ENCODE measurements at places on chromosomes 4 and X.
A peak's percentile ranks its signal among the peaks of the same experiment; 100 is the strongest.

DNA sequence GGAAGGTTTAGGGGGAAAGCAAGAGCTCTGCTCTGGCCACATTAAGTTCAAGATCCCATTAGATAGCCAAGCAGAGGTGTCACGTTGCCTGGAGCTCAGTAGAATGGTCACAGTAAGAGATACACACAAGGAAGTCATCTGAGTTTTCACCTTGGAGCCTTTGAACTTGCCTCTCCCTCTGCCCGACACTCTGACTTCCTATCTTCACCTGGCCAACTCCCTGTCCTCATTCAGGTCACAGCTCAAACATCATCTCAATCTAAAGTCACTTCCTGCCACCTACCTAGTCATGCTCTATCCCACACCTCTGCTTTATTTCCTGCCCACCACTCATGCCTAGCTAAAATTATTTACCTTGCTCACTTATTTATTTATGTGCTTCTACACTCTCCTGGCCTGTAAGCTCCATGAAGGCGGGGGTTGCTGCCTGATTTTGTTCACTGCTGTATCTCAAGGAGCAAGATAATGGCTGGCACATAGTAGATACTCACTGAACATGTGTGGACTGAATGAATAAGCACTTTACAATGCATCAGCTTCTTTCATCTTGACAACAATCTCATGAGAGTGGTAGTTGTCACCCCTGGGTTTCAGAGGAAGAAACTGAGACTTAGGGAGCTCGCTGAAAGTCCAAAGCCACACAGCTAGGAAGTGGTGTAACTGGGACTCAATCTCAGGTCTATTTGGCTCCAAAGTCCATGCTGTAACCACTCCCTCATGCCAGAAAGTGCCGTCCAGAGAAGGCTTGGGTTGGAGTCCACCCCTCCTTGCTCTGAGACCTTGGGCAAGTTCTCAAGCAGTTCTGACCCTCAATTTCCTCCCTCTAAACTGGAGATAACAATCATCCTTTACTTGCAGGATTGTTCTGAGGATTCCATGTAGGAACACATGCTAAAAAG is 40.3 kb downstream of the EFNB1 start:
- H3K4me1 ChIP-seq: peaks cover 9% of the 10 kb centered on the region
- no peak overlapping the region for H3K4me3 ChIP-seq
- peaks cover 3% of the 10 kb centered on the region for H3K27me3 ChIP-seq
- H3K36me3 ChIP-seq: no peaks in the 10 kb centered on the region

GRCh38 chr4:66032571-66032970 is 362.3 kb upstream of the EPHA5 start:
- H3K4me3 ChIP-seq: no peak overlapping the region
- no peak for DNase-seq
- H3K36me3 ChIP-seq: no peaks in the 10 kb centered on the region
- H3K27ac ChIP-seq: no peak overlapping the region

DNA sequence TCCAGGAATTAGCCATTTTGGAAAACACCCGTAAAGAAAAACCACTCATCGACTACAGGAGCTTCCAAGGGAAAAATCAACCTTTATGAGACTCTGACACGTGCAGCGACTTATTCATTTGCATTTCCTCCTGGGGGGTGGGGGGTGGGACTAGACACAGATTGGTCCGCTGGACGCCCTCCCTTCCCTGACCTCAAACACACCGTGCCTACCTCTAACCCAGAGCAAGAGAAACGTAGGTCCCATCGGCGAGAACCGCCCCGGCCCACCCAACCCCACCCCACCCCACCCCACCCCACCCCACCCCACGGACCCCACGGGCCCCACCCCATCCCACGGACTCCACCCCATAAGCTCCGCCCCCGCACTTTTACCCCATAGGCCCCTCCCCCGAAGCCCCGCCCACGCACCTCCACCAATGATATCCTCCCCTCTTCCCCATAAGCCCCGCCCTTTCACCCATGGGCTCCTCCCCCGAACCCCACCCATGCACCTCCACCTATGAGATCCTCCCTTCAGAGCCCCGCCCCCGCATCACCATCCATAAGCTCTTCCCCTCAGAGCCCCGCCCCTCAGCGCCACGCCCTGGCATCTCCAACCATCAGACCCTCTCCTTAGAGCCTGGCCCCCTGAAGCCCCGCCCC is 1.1 kb downstream of the GTPBP6 start:
- H3K27me3 ChIP-seq: peaks cover 3% of the 10 kb centered on the region
- peak overlapping the region; percentile 74 for H3K4me3 ChIP-seq
- peaks cover 21% of the 10 kb centered on the region for H3K4me1 ChIP-seq
- DNase-seq: no peak

DNA sequence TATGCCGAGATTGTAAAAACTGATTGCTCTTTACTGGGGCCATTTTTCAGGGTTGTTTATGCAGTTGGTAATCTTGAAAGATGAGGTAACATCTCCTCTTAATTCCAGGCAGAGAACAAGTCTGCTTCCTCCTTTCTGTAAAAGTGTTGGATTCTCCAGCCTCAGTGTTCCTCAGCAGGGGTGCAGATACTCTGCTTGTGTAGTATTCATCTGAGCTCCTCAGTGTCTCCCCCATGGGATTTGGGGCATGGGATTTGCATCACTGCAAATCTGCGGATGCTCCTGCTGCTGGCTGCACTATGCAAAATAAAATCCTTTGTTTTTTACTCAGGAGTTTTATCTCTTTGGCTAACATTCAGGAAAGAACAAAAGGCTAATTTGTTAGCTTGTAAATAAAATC is 104.9 kb upstream of the ATP8A1 start:
- no peaks in the 10 kb centered on the region for H3K27me3 ChIP-seq
- no peaks in the 10 kb centered on the region for H3K36me3 ChIP-seq

GRCh38 chrX:130106071-130106470 is 4.2 kb downstream of the ELF4 start:
- peak overlapping the region; percentile 76 for H3K27ac ChIP-seq
- H3K36me3 ChIP-seq: peaks cover 22% of the 10 kb centered on the region
- H3K4me3 ChIP-seq: no peak overlapping the region
- no peaks in the 10 kb centered on the region for H3K27me3 ChIP-seq
- peaks cover 46% of the 10 kb centered on the region for H3K4me1 ChIP-seq

All from activated naive CD4-positive, alpha-beta T cell treated with anti-CD3 and anti-CD28 coated beads, Interleukin-2, amount 10 ng/mL, durations not matched to agents 7 days and 5 days (primary cell).